ENCODE measurements at places on chromosomes 11 and 22.
A peak's percentile ranks its signal among the peaks of the same experiment; 100 is the strongest.

DNA sequence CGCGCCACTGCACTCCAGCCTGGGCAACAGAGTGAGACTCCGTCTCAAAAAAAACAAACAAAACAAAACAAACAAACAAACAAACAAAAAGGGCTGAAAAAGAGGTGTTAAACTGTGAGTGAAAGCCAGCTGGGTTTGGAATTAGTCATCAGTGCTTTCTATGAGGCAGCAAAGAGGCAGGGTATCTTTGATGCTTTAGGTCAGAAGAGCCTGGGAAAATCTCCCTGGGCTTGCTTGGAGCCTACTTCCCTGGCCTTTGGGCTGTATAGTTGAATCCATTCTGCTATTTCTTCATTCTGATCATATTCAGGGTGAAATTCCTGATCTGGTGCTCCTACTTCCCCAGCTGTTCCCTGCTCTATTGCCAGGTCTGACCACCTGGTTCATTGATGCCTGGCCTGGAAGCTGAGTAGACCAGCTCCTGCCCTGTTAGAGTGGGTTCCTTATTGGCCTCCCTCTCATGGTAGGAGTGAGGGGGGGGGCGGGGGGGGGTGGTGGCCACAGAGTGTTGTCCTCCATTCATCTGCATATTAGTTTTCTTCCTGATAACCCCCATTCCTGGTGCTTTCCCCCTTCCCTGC is 65.6 kb downstream of the INSC start:
- DNase-seq: no peak

DNA sequence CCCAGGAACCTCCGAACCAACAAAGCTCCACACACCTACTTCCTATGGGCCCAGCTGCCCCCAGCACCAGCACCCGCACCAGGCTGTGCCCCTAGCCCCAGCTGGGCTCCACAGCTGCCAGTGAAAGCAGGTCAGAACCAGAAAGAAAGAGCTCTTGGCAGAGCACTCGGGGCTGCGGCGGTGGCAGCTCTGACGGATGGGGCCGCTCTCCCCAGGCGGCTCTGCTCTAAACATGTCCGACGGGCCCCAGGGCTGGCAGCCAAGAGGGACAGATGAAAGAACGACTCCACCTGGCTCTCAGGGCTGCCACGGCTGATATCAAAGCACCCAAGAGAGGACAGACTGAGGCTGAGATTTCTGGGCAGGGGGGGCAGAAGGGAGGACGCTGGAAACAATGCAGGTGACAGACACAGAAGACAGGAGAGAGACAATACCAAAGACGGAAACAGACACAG is 25.7 kb downstream of the LRFN4 start:
- no peak for DNase-seq

- no peak for DNase-seq
Observed at GRCh38 chr11:110432713-110433392, 3.1 kb downstream of the FDX1 start.

DNA sequence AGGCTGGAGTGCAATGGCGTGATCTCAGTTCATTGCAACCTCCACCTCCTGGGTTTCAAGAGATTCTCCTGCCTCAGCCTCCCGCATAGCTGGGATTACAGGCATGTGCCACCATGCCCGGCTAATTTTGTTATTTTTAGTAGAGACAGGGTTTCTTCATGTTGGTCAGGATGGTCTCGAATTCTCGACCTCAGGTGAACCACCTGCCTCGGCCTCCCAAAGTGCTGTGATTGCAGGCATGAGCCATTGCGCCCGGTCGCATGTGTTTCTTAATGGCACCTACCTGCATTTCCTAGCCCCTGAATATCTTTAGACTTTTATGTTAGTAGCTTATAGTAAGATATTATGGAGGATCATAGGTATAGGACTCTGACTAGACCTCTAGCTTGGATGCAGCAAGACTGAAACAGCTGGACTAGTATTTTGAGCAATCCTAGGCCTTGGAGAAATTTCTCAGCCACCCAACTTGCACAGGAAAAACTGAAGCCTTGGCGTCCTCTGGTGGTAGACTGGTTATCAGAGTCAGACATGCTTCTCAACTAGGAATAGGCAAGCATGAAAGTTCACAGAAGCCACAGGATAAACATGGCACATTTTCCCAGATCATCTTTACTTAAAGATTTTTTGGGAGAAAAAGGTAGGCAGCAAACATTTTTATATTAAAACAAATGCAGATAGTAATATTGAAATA is 22.7 kb upstream of the C1QTNF4 start:
- DNase-seq: peak; percentile 9

GRCh38 chr22:41822317-41823057 is 10.4 kb upstream of the SREBF2 start:
- DNase-seq: peak; percentile 68

DNA sequence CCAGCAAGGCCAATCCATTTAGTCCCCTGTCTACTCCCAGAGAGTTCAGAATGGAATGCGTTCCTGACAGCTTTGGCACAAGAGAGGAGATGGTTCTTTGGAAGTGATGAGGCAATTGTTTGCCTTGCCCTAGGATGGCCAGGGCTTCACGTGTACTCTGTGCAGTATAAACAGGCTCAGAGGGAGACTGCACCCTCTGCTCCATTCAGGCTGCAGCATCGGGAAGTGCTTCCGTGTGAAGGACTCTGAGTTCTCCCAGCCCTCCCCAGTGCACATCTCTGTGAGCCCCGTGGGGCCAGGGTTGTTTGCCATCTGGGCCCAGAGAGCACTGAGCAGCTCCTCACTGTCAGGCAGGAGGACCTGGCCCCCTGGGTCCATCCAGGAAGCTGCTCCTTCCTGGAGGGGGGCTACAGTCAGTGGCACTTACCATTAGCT is 215.3 kb upstream of the TBCEL start:
- DNase-seq: no peak

DNA sequence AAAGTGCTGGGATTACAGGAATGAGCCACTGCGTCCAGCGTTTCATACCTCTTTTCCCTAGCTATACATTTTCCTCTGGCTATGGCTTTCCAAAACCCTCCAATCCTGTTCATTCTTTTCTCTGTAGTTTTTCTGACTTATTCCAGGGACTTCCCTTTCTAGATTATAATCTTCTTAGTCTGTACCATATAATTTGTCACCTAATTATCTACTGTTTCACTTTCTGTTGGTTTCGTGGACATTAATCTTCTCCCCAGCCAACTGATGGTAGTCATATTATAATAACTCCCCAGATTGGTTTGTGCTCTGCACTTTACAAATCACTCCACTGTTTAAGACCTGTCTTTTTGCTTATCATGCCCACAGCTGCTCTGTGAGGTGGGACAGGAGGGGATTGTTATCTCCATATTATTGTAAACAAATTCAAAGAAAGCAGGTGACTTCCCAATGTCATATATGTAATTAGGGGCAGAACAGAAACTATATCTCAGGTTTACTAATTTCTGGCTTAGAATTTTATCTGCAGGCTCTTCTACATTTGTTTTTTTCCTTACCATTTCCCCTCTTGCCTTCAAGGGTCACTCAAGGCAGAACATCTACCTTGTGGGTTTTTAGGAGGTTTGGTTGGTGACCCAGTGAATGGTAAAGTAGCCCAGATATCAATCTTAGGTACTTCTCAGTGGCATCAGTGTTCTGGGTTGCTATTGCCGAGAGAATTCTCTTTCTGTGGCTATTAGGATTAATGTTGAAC is 23.9 kb downstream of the STIM1 start:
- DNase-seq: no peak
